ENCODE measurements at places on chromosomes 6 and 20. TPM values are rescaled to one million over a fixed set of nuclear protein-coding genes. Genes with fewer than 3 reads are reported as not detected.

Gene VPS52
- total RNA-seq: 38.9 TPM

DNA sequence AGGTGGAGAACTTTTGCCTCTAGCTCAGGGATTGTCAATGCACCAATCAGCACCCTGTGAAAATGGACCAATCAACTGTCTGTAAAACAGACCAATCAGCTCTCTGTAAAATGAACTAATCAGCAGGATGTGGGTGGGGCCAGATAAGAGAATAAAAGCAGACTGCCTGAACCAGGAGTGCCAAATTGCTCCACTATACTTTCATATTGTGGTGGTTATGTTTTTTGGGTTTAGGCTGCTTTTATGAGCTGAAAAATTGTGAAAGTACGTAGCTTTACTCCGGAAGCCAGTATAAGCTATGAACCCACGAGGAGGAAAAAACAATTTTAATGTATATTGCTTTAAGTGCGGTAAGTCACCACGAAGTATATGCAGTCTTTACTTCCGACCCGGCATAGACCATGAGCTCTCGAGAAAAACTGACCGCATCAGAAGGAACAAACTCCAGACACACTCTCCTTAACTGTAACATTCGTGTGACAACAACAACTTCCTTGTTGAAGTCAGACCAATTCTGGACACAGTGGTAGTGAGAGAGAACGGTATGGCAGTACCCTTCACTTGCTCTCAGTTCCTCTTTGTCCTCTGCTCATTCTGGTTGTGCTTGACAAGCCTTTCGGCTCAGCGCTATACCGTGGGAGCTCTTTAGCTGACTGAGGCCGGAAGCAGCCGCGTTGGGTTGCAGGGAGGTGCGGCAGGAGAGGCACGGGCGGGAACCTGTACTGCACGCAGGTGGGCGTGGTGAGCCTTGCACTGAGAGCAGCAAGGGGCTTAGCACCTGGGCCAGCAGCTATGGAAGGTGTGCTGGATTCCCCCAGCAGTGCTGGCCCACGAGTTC is 81.9 kb upstream of the E2F3 start:
- DNase-seq: no peak

- peak; percentile 90 for DNase-seq
Measured at GRCh38 chr6:116557893-116558292, 4.3 kb downstream of the CALHM4 start.

Gene TSPO2
- not detected for total RNA-seq

DNA sequence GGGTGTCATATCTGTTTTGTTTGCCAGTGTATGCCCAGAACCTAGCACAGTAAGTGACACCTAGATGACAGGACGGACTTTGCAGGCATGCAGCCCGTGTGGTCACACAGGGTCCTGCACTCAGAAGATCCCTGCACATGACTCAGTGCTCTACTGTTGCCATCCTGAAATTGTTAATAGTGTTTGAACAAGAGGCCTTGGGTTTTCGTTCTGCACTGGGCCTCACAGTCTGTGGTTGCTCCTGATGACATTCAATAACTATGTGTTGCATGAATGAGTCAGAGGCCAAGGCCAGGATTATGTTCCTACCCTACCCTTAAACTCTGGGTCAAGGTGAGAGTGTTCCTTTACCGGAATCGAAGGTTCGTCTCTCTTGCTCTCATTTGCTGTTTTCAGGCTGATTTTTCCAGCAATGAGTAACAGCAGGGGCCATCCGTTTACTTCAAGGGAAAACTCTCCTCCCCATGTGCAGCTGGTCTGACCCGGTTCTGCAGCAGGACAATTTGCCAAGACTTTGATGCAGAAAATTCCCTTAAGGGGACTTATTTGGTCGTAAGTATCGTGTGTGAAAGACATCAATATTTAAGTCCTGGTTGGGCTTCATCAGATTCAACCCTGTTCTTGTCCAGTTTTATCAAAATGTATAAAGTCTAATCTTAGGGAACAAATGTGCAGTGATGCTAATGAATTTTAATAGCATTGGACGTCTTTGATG is 13.0 kb upstream of the PFDN4 start:
- no peak for DNase-seq

DNA sequence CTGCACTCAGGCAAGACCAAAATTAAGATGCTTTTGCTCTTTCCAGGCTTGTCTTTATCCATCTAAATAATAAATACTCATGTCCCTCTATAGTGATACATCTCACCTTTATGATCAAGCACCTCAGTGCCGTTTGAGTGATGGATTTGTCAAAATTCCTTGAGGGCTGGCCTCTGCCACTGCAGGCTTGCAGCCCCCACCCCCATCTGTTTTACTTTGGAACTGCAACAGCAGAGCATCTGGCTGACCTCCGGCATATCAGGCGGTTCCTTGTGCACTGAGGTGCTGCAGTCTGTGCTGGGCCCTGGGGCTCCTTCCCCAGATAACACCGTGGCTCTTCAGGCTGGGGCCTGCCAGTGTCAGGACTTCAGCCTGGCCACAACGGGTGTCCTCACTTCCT is 386.9 kb downstream of the CDH26 start:
- DNase-seq: no peak

Gene GNAS
- 345 TPM for total RNA-seq

Gene SHLD1
- 0.97 TPM for total RNA-seq

DNA sequence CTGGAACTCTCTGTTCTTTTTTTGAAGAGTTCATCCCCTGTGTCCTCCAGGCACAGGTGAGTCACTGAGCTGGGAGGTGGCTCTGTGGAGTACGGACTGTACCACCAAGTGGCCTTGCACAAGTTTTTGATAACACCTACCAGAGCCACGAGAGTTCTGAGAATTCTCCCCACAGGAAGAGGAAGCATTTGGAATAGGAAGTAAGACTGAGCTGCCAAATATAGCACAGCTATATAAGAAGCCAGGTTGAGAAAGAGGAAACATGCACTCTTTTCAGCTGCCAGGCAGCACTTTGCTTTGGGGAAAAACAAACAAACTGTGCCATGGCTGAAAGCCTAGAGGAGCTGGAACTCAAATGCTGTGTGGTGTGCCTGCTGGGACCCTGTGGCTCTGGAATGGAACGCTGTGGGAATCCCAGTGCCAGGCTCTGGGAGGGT is 70.8 kb upstream of the RIPOR2 start:
- peak; percentile 43 for DNase-seq

Gene OCSTAMP
- total RNA-seq: not detected

- no peak for DNase-seq
Measured at GRCh38 chr6:114827135-114827534, 484.3 kb upstream of the HS3ST5 start.

DNA sequence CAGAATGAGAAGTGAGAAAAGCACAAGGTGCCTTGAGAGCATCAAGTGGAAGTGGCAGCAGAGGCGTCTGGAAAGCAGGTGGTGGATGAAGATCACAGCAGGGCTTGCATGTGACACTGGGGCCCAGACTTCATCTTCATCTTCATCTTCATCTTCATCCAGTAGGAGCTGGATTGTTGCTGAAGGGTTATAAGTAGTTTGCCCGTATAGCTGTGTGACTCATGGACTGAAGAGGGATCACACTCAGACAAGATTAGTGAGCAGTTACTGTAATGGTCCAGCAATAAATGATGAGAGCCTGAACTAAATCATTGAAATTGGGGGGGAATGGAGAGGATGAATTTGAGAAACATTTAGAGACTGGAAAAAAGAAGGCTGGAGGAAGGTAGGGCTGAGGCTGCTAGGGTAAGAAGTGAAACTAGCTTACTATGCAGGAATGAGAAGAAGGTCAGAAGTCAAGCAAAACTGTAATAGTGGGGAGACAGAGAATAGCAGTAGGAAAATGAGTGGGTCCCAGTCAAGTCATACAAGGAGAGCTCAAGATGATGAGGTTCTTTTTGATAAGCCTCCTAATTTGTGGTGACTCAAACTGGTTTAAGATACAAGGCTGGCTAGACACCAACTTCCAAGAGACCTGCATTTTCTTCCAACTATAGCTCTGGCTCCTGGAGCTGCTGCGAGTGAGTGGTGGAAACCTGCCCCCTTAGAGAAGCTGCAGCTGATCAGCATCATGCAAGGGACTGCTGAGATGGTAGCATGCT is 92.3 kb upstream of the BEND6 start:
- DNase-seq: peak; percentile 47

Gene SLC52A3
- total RNA-seq: not detected

GRCh38 chr20:47741669-47742608 is 43.3 kb downstream of the SULF2 start:
- no peak for DNase-seq

- DNase-seq: peak; percentile 90
Measured at GRCh38 chr6:139474145-139475108, 100.0 kb upstream of the CITED2 start.

- DNase-seq: peak; percentile 18
Measured at GRCh38 chr20:41654884-41655283, 36.7 kb upstream of the CHD6 start.

- DNase-seq: peak; percentile 45
Measured at GRCh38 chr6:35240838-35241801, 18.4 kb upstream of the ZNF76 start.

Gene CLDN20
- not detected for total RNA-seq

Gene PIGU
- 10.0 TPM for total RNA-seq

- DNase-seq: no peak
Measured at GRCh38 chr6:42118162-42119001, 24.0 kb downstream of the C6orf132 start.

DNA sequence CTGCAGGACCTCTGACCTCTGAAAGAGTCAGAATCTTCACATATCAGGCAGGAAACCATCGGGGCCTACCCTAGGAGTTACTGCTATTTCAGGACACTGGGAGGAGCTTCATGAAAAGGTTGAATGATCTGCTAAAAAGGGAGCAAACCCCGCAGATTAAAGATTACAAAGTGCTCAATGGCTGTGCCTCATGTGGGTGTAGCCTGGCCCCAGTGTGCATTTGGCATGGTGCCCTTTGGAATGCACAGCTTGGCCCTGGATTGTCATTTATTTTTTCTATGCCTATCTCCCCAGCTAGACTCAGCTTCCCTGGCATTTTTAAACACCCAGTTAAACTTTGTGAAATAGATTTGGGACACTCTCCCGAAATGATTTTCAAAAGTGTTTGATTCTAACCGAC is 368.5 kb upstream of the SPTLC3 start:
- DNase-seq: no peak

DNA sequence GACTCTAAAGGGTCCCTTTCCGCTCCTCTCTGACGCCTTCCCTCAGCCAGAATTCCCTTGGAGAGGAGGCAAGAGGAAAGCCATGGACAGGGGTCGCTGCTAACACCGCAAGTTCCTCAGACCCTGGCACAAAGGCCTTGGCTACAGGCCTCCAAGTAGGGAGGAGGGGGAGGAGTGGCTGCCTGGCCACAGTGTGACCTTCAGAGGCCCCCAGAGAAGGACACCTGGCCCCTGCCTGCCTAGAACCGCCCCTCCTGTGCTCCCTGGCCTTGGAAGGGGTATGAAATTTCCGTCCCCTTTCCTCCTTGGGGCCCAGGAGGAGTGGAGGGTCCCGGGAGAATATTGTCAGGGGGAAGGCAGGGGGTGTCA is 2.7 kb downstream of the VEGFA start:
- DNase-seq: peak; percentile 47

DNA sequence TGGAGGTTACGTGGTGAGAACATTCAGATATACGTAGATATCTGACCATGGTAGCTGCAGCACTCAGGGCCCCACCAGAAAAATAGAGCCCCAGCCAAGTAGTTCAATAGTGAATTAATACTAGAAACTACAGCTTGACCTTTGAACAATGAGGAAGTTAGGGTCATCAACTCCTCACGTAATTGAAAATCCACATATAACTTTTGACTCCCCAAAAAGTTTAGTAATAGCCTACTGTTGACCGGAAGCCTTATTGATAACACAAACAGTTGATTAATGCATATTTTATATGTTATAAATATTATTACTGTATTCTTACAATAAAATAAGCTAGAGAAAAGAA is 117.9 kb downstream of the SNX5 start:
- DNase-seq: no peak

DNA sequence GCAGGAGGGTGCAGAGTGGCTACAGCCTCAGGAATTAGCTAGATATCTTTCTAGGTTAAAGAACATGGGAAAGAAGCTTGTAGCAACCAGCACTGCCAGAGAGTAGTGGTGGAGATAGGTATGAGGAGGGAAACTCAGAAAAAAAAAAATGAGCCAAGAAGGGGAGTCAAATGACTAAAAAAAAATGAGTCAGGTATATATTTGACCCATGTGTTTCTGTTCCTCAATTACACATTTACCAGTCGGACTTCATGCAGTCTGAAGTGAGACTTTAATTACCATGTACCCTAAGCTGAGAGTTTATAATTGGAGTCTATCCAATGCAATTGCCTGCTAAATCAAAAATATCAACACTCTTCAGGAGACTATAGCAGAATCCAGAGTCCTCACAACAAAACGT is 964.6 kb downstream of the HACE1 start:
- DNase-seq: no peak

Gene ANKEF1
- 0.97 TPM for total RNA-seq

Gene OR2J1
- total RNA-seq: not detected

All from fibroblast of villous mesenchyme (primary cell).